GM23248 (cell line): ENCODE measurements at places on chromosomes 7 and 10.

- no peak for DNase-seq
Observed at GRCh38 chr7:50227726-50228125, 76.8 kb upstream of the IKZF1 start.

DNA sequence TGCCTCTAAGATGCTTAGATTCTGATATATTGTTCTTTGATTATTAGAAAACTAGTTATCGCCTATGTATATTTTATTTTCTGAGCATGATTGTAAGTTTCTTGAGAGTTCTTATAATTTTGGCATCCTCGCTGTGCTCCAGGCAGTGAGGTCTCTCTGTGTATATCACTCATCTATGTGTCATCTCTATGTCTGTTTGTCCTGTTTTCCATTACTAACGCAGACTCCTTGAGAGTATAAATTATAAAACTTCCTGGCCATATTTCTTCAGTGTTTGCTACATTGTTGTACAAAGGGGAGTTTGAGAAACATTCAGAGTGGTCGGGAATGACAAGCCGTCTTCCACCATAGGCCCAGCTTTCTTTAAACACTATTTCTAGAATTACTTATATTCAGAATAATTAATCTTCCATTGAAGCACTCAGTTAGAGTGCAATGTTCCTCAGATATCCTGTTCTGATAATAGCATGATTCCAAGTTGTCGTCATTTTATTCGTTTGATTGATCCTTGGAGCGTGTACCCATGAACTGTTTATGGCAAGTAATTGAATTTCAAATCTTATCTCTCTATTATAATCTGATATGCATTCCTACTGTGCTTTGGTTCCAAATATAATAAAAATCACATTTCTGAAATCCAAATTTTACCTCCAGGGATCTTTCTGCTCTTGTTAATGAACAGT is 206.6 kb downstream of the BAMBI start:
- DNase-seq = no peak

- DNase-seq = no peak
Observed at GRCh38 chr7:26691886-26692285, 172.5 kb downstream of the SKAP2 start.

- no peak for DNase-seq
Observed at GRCh38 chr10:35691522-35692236, 49.6 kb upstream of the FZD8 start.

- DNase-seq = no peak
Observed at GRCh38 chr7:23415198-23415597, 55.1 kb downstream of the IGF2BP3 start.

DNA sequence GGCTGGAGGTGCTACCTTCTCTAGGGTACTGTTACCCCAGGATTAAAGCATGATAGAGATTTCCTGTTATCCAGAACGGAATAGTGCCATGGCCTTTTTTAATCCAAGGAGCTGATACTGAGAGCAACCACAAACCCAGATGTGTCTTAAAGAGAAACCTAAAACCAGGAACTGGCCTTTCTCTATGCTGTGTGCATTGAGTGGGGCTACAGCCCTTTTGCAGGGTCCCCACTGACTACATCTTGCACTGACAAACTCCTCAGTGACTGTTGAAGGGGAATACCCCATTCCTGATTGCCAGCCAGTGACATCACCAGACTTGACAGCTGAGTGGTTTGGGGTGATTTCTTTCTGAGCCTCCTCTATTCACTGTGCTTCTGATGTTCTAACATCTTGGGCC is 81.9 kb upstream of the CAPZA2 start:
- DNase-seq = no peak

DNA sequence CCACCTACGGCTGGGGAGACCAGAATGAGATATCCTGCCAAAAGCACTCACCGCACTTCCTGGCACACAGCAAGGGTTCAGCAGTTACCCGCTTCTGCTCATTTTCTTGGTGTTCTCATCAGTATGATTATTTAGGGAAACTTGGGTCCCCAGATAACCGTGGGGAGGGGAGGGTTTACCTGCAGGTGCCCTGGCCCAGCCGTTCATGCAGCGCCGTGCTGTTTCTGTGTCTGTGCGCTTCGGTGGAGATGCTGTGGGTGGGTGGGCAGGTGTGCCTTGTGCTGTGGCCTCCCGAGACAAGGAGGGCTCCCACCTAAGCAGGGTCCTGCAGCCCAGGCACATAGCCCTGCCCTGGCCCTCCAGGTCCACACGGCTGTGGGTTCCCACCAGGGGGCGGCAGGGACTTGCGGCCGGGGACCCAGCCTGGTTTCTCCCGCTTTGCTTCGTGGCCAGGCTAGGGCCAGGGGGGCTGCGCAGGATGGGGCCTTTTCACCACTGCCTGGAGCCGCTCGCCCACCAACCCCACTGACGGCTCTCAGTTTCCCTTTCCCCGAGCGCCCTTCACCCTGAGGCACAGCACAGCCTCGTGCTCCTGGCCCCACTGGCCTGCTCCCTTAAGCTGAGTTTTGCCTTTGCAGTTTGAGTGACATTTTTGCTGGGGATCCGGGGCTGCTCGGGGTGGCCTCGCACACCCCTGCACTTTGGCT is 78.5 kb downstream of the LHPP start:
- peak; percentile 66 for DNase-seq

DNA sequence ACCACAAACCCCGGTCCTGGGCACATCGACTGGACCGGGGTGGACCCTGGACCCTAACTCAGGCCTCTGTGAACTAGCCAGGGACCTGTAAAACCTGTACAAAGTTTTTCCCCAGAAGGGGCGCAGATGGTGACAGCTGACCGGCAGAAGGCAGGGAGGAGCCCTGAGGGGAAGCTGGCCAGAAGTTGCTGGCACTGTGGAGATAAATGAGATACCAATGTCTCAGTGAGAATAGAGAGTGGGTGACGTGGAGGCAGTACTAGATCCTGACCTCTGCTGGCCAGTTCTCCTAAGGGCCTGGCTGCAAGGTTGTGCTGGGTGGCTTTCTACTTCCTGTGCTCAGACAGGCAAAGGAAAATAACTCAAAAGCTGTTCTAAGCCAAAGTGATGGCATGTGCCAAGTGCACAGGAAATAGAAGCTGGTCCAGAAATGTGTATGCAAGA is 10.6 kb upstream of the TSPAN14 start:
- no peak for DNase-seq

DNA sequence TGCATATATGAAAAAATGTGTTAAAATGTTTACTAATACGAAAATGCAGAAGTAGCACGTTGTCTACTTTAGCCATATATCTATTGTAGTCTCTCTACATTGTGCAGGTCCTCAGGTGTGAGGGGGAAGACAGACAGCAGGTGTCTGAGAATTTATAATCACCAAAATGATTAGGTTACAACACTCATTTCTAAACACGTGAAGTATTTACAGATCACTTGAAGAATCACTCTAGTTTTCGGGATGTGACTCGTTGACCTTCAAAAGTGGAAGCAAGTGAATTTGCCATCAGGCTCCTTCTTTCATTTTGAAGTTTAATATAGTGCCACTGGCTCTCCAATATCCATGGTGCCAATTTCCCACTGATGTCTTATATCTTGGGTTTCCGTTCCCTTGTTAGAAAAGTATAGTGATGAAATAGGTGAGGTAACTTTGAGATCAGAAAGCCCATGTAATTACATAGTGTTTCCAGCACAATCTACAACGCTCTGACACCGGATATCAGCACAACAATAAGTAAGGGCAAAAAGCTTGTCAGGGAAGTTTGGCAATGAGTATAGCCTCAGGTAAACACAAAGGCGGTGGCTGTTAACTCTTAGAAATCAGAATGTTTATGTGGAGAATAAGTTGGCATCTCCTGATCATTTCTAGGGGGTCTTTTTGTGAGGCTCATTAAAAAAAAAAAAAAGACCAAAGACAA is 57.5 kb upstream of the SP4 start:
- DNase-seq = no peak

GRCh38 chr7:107332488-107333269 is 137.2 kb upstream of the GPR22 start:
- no peak for DNase-seq

DNA sequence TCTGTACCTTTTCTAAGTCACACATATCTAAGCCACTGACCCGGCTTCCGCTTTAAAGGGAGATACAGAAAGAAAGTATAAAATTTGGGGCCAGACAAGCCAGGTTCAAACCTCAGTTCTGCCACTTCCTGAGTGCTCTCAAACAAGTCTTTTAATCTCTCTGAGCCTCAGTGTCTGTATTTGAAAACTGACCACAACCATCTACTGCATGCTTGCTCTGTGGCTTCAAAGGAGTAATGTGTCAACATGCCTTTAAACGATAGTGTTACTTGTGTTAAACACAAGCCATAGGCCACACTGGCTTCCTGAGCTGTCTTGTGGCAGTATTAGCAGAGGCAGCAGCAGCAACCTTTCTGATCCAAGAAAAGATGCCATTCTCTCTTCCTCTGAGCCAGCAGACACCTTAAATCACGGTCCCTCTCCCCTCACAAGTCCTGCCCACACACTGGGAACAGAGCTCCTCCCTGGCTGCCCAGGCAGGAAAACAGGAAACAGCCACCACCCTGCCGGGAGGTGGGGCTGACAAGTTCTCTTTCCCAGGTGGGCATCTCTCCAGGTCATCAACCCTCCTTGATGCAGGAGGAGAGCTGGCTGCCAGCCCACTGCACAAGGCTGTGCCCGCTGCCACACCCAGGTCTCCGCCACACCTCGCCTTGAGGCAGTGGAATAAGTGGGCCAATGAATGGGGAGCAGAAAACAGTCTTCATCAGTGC is 10.7 kb downstream of the HIP1 start:
- peak; percentile 31 for DNase-seq

DNA sequence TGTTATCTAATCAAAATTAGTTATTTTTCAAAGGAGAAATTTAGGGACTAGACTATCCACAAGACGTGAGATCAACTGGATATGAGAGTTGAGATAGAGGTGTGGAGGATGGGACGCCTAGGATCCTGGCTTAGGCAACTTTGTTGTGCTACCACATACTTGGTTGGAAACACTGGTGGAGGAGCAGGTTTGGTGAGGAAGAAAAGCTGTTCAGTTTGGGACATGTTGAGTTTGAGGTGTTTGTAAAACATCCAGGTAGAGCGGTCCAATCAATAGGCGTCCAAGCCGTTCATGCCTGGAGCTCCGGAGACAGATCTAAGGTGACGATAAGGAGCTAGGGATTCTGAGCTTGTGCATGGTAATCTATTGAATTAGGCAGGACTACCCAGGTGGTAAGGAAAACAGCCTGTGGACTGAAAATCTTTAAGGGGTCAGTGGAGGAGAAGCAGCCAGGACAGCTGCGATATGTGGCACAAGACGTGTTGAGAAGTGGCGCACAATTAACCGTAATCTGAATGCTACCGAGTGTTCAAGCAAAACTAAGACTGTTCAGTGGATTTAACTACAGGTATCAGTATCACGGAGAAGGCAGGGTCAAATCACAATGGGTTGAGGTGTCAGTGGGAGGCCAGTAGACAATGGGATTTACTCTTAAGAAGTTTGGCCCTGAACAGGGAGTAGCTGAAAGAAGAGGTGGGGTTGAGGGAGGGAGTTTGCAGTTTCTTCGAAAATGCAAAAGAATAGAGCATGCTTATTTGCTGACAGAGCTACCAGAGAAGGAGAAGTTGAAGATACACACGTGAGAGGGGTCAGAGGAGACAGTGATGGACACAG is 16.1 kb upstream of the TRPV6 start:
- no peak for DNase-seq

- peak; percentile 62 for DNase-seq
Observed at GRCh38 chr7:11155883-11156282, 182.2 kb downstream of the PHF14 start.

- no peak for DNase-seq
Observed at GRCh38 chr7:29432721-29433120, 130.9 kb upstream of the PRR15 start.
